ENCODE measurements at places on chromosomes 12 and 14.

DNA sequence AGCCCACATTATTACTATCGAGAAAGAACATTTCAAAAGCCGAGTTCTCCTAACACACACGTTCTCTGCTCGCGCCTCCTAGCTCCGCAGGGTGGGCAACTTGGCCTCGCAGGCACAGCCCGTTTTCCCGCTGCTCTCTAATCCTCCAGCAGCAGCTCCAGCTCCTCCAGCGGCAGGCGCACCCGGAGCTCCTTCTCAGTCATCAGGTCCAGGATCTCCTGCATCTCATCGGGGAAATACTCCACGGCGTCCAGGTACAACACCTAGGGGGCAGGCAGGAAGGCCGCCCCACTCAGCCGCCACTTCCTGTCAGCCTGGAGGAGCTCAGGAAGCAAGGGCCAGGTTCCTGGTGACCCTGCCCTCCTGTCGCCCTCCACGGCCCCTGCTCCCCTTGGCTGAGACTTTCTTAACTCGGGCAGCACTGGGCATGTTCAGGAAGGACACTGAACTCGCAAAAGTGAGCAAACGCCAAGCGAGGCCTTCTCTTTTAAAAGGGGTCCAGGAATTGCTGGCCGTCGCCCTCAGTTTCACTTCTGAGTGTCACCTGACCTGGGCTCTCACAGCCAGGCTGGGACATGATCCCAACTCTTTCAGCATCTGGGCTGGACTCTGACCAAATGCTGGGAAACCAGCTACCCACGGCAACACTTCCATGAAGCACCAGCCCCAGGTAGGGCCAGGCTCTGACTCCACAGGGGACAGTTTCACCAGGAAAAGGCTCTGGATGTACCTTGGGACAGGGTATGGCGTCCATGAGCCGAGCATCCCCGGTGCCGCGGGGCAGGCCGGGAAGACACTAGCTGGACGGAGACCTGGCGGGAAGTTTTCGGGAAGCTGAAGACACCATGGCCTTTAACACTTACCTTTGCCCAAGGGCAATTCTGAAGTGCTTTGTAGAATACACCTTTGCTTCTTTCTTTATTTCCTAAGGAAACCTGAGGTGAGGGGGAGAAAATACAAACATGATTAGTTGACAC is 22.1 kb downstream of the PSMC1 start:
- DNase-seq: no peak

DNA sequence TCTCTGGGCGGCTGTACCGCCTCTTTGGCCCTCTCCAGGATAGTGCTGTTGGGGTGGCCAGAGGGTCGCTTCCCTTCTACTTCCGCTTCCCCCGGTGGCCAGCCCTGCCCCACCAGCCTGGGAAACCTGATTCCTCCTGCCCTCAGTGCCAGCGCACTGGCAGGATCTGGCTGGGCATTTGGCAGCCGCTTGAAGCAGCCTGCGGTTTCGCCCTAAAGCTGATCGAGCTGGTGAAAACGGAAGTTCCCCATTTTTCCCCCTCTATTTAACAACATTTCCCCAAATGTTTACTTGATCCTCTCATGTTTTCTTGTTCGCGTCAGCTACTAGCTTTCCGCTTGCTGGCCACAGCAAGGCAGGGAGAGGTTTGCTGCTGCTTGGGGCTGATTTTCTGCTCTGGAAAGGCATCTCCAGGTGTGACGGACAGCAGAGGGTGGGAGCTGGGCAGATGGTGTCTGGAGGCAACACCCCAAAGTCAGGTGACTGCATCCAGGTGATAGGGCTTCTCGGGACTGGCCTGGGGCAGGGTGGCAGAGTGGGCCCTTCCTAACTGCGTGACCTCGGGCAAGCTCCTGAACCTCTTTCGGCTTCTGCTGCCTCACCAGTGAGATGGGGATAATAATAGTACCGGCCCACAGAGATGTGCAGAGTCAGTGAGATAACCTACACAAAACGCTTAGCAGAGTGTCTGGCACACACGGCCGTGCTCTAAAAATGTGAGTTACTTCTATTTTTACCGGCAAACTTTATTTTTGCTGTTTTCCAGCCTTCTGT is 53.1 kb downstream of the TSPAN9 start:
- no peak for DNase-seq

DNA sequence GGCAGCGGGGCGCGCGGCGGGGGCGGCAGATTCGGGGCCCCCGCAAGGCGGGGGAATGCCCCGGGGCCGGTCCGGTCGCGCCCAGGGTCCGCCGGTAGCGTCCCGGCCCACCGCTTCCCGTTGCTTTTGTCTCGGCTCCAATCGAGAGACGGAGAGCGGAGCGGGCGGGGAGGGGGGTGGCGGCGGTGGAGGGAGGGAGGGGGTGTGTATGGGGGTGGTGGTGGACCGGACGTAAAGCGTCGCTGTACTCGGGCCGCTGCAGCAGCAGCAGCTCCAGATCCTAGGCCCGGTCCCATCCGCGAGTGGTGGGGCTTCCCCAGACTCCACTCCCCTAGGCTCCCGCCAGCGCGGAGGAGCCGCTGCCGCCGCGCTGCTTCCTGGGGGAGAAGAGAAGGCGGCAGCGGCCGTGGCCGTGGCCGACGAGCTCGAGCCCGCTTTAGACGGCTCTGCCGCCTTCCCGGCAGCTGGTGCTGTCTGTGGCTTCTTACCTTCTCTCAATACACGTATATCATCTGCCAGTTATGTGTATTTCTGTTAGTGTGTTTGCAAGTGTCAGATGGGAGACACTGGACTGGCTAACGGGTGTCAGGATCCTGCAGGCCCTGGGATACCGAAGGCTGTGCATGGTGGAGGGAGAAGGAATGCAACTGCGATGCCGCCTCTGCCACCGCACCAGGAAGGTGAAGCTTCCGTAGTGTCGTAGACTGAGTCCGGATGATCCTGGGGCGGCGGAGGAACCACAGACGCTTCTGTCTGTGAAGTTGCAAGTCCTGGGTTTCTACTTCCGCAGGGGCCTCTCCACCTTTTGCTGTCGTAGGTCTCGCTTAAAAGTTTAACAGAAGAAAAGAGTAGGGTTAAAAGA is 508 bp downstream of the CNOT2 start:
- no peak for DNase-seq

DNA sequence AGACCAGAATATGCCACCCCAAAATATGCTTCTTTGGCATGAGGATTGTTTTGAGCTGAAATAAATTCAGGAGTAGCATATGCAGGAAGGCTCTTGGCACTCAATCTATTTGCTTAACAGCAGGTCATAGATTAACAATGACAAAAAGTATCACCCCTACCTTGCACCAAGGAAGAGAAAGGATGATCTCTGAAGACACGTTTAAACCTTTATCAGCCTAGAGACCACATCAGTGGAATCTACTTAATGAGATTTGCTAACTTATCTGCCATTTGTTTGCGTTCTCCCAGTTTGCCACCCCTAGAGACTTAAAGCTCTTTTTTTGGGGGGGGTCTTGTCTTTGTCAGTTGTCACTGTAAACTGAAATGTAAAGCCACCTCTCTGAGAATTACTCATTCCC is 1278.7 kb upstream of the USP15 start:
- no peak for DNase-seq

DNA sequence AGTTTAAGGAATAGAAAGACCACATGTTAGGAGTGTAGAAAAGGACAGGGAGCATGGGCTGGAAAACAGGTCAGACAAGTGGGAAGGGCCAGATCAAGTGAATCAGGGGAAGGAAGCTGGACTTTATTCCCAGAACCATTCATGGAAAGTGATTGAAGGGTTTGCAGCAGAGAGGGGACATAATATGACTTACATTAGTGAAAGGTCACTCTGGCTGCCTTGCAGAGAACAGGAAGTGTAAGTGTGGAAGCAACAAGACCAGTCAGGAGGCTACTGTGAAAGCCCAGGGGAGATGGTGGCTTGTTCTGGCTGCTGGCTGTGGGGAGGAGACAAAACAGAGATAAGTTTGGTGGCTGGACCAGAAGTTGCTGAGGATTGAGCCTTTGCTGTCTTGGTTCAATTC is 69.1 kb downstream of the VCPKMT start:
- no peak for DNase-seq

- DNase-seq: no peak
Measured at GRCh38 chr14:70785556-70785955, 23.8 kb downstream of the MAP3K9 start.

- no peak for DNase-seq
Measured at GRCh38 chr12:60194678-60195077, 598.8 kb downstream of the SLC16A7 start.

GRCh38 chr12:79844693-79845092 is 90.2 kb downstream of the PPP1R12A start:
- no peak for DNase-seq

Data from thoracic aorta (tissue), 2 donors.